ENCODE measurements at places on chromosomes 1 and 21.

DNA sequence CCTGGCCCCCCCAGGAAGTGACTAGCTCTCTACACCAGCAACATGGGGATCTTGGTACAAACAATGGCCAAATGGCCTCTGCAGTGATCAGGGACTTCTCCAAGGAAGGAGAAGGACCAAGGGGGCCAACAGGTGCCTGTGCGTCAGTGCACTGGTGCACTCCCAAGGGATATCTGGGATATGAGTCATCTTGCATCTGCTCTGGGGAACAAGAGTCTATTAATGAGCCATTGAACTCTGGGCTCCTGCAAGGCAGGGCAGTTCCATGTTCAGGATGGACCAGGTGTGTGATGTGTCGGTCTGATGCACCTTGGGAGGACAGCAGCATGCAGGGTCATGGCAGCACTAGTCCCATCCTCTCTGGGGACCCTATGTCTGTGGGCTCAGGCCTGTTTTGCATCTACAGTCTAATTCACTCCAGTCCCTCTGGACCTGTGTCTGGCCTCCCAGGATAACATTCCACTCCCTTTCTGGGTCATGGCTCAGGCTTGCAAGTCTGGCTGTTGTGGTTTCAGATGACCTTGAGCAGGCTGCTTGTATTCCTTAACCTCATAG, 125.3 kb downstream of the TRABD2B start:
- H3K36me3 ChIP-seq = no peaks in the 10 kb centered on the region
- no peak for DNase-seq
- H3K4me3 ChIP-seq = no peak overlapping the region
- H3K27me3 ChIP-seq = no peaks in the 10 kb centered on the region

DNA sequence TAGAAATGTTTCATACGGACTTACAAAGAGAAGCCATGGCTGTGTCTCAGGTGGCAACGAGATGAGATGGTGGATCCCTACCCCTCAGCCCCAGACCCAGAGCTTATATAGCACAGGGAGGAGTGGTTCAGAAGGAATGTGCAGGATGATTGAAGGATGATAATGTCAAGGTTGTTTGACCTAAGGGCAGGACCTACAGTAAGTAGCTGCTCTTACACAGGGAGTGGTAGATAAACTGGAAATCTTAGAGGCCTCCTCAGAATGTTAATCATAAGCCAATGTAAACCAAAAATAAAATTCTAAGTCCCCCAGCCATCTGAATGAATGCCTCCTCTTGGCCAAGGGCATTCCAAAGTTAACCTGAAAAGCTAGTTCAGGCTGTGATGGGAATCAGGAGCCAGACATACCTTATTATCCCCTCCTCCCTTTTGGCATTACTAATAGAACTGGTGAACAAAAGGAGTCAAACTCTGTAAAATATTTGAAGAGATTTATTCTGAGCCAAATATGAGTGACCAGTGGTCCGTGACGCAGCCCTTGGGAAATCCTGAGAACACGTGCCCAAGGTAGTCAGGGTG, 45.8 kb upstream of the PDE9A start:
- H3K36me3 ChIP-seq = no peaks in the 10 kb centered on the region
- H3K4me3 ChIP-seq = no peak overlapping the region
- H3K4me1 ChIP-seq = no peaks in the 10 kb centered on the region
- H3K27me3 ChIP-seq = peaks cover 3% of the 10 kb centered on the region
- DNase-seq = no peak

- H3K27me3 ChIP-seq = no peaks in the 10 kb centered on the region
- DNase-seq = peak; percentile 13
- H3K27ac ChIP-seq = no peak overlapping the region
- H3K36me3 ChIP-seq = no peaks in the 10 kb centered on the region
- H3K4me1 ChIP-seq = no peaks in the 10 kb centered on the region
- H3K4me3 ChIP-seq = no peak overlapping the region
Measured at GRCh38 chr1:243982447-243983018, 68.5 kb upstream of the ZBTB18 start.

GRCh38 chr1:2128189-2128901, 66.2 kb downstream of the FAAP20 start:
- DNase-seq = no peak
- no peak overlapping the region for H3K27ac ChIP-seq
- no peaks in the 10 kb centered on the region for H3K36me3 ChIP-seq
- no peaks in the 10 kb centered on the region for H3K27me3 ChIP-seq
- no peaks in the 10 kb centered on the region for H3K4me1 ChIP-seq
- no peak overlapping the region for H3K4me3 ChIP-seq

- H3K27ac ChIP-seq = no peak overlapping the region
- H3K4me3 ChIP-seq = no peak overlapping the region
- no peaks in the 10 kb centered on the region for H3K4me1 ChIP-seq
Measured at GRCh38 chr1:107547363-107548155, 406.7 kb downstream of the NTNG1 start.

GRCh38 chr21:35981514-35982070, 78.7 kb downstream of the SETD4 start:
- no peak for DNase-seq
- H3K4me1 ChIP-seq = no peaks in the 10 kb centered on the region
- peaks cover 39% of the 10 kb centered on the region for H3K27me3 ChIP-seq
- no peaks in the 10 kb centered on the region for H3K36me3 ChIP-seq
- no peak overlapping the region for H3K4me3 ChIP-seq
- H3K27ac ChIP-seq = no peak overlapping the region

DNA sequence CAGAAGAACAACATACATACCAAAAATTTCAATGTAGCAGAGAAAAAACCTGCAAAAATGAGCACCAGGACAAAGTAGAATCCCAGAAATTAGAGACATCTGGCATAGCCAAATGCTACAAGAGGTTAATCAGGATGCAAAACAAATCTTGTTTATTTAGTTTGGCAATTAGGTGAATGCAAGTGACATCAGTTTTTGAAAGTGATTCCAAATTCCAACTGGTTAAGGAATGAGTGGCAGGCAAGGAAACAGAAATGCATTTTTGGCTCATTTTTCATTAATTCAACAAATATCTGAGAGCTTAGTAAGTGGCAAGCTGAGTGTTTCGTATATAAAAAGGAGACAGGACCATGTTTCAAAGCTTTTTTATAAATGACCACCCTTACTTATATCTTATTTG, 21.3 kb downstream of the SCAF4 start:
- no peak overlapping the region for H3K27ac ChIP-seq
- H3K36me3 ChIP-seq = no peaks in the 10 kb centered on the region
- no peaks in the 10 kb centered on the region for H3K27me3 ChIP-seq
- H3K4me3 ChIP-seq = no peak overlapping the region

GRCh38 chr21:34801519-34802132, 132.8 kb downstream of the CLIC6 start:
- peak overlapping the region; percentile 28 for H3K27ac ChIP-seq
- H3K4me1 ChIP-seq = peaks cover 4% of the 10 kb centered on the region
- no peaks in the 10 kb centered on the region for H3K27me3 ChIP-seq

All from common myeloid progenitor, CD34-positive (primary cell).